Liver (tissue), 10 donors: ENCODE measurements at places on chromosomes 1 and 21. TPM values are rescaled to one million over a fixed set of nuclear protein-coding genes. Genes with fewer than 3 reads are reported as not detected.

The TRIM46 gene
- total RNA-seq = 0.17 TPM

The RAB42 gene
- 1.1 TPM for total RNA-seq

The SMCP gene
- not detected for total RNA-seq

The STYXL2 gene
- not detected for total RNA-seq

The TMIGD3 gene
- 2.6 TPM for total RNA-seq

The OPTC gene
- total RNA-seq = not detected

The LIN28A gene
- not detected for total RNA-seq

- DNase-seq = no peak
Observed at GRCh38 chr1:154962156-154962749, 671 bp upstream of the PYGO2 start.

GRCh38 chr21:38438462-38438893, 59.8 kb downstream of the ERG start:
- no peak for DNase-seq

DNA sequence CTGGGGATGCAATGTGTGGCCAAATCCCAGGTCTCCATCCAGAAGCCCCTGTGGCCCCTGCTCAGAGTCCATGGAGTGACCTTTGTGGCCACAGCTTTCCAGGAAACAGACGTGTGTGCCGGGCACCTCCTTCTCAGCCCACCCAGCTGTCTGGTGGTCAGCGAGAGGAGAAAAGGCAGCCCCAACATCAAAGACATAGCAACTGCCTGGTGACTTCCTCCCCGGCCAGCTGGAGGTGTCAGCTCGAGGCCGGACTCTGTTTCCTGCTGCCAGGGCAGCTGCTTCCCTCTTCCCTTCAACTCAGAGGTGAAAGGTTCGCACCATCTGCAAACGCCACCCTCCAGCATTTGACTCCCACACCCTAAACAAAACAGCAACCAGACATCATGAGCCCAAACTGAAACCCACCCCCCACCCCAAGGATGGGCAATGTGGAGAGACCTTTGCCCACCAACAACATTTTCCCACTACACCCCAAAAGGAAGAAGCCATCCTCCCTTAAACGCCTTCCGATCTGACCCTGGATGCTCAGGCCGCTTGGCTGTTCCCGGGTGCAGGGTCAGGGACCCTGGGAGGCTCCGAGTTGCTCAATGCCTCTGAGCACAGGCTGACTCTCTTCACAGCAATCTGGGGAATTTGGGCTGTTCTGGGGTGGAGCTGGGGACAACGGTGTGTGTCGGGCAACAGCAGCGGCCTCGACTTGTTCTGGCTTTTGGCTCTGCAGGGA, 162.3 kb downstream of the PSMG1 start:
- no peak for DNase-seq

DNA sequence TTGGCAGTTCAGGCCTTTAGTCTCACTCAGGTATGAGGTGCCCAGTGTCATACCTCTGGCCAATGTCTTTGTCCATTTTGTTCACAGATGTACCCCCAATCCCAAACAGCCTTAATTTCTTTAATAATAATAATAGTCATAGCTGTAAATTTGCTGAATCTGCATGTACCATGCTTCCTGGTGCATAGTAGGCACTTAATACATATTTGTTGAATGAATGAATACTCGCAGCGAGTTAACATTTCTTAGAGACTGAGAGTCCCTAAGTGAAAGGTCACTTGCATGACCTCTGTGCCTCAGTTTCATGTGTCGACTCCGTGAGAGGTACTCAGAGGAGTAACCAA, 12.5 kb downstream of the ALPL start:
- DNase-seq = no peak

GRCh38 chr1:237316352-237316751, 274.4 kb downstream of the RYR2 start:
- no peak for DNase-seq

DNA sequence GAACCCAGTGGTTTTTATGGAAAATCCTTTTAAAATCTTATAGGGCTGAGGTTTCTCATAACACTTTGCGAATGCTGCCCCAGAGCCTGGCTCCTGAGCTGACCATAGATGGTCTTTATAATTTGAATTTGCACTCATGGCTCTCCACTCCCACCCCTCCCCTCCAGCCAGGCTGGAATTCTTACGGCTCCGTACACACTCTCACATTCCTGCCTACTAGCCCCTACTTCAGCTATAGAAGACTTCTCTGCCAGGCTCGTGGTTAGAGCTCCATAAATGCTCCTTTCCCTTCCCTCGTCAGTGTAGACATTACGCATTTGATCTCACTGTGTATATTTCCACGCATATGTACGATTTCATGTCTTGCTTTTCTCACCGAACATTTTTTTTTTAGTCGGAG, 5.4 kb upstream of the HSPG2 start:
- DNase-seq = no peak

- no peak for DNase-seq
Observed at GRCh38 chr1:168146626-168147025, 9.9 kb upstream of the GPR161 start.

DNA sequence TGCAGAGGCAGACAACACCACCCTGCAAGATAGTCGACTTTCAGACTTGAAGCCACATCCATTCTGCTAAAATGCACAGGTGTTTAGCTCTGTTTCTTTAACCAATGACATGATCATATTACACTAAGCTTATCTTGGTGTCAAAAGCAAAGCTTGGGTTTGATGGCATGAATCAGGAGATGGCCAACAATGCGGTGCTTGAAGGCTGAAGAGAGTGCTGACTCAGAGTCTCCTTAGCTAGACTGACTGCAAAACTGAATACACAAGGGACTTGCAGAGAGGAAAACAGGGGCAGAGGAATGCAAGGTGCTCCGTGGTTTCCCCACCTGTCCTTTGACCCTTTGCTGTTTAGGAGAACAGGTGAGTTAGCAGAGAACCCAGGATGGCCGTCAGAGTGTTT, 262.6 kb downstream of the SIPA1L2 start:
- DNase-seq = no peak

GRCh38 chr1:182768963-182769362, 20.6 kb upstream of the NPL start:
- DNase-seq = no peak

DNA sequence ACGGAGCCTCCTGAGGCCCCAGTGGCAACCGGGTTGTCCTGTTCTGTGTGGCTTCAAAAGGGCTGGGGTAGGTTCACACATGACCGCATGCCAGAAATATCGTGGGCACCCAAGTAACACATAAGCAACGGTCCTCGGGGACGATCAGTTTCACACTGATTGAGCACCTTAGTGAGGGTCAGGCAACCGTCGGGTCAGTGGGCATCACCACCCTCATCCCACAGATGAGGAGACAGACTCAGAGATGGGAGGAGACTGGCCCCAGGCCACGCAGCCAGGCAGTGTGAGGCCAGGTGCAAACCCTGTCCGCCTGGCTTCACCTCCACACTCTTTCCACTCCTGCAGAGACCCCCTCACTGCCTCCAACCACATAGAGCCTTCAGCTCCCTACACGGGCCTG, 309.8 kb downstream of the MATN1 start:
- DNase-seq = peak; percentile 12
